NCI-H1436 treated with DMSO at 0.1 percent for 48 hours (cell line): ENCODE measurements at places on chromosomes 7 and 10.

- no peak for DNase-seq
Measured at GRCh38 chr7:121273467-121274167, 55.2 kb upstream of the WNT16 start.

DNA sequence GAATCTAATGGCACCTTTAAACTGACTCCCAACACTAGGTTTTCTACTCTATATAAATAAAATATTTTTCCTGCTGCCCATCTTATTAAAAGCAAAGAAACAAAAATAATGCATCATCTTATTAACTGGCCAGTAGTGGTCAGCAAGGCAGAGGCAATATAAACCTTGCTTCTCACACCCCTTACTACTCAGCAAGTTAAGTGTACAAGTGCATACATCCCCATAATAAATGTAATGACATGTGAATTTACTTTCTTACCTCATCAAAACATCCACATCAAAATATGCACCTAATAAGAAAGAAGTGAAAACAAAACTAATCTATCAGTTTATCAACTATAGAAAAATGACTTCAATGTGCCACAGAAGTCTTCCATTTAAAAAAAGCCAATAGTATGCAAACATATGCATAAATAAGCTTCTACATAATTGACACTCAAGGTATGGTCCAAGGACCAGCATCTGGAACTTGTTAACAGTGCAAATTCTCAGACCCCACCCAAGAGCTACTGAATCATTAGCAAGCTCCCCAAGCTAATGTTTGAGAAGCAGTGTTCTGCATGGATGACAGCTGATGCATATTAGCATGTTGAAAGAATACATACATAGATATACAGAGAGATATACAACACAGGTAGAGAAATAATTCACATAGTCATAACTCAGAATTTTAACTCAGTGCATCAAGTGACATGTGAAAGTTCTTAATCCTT lies 182.7 kb downstream of the C7orf25 start:
- DNase-seq, result no peak

- DNase-seq, result no peak
Measured at GRCh38 chr10:89540420-89540949, 5.1 kb upstream of the SLC16A12 start.

DNA sequence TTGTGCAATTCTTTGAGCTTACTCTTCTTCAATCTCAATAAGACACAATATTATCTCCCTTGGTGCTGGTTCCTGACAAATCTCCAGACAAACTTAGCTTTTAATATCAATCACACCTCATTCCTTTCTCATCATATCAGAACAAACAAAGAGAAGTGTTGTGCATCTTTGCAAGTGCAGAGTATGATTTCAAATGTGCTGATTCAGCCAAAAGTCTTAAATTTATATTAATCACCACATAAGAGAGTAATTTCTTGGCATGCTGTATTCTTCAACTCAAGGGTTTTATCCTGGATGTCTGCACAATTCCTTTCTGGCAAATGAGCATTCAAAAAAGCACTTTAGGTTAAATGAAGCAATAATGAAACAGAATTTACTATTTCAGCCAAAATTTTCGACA lies 877.8 kb downstream of the ANKRD7 start:
- no peak for DNase-seq

GRCh38 chr10:43230909-43231522 lies 35.8 kb downstream of the RASGEF1A start:
- DNase-seq, result no peak

DNA sequence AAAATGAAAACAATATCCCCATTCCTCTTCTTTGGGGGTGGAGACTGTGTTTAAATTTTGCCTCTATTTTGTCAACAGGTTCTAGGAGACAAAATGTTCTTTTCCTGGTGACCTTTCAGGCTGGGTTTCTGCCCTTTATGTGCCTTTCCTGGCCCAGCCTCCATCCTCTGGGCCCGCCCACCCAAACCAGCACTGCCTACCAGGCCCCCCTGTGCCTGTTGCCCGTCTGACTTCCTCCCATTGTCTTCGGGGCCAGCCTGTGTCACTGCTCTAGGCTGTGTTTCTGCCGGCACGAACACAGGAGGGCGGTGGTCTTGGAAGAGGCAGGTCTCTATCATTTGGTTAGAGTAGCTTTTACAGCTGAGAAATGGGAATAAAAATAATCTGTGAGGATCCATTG lies 13.9 kb downstream of the TSPAN14 start:
- DNase-seq, result no peak

DNA sequence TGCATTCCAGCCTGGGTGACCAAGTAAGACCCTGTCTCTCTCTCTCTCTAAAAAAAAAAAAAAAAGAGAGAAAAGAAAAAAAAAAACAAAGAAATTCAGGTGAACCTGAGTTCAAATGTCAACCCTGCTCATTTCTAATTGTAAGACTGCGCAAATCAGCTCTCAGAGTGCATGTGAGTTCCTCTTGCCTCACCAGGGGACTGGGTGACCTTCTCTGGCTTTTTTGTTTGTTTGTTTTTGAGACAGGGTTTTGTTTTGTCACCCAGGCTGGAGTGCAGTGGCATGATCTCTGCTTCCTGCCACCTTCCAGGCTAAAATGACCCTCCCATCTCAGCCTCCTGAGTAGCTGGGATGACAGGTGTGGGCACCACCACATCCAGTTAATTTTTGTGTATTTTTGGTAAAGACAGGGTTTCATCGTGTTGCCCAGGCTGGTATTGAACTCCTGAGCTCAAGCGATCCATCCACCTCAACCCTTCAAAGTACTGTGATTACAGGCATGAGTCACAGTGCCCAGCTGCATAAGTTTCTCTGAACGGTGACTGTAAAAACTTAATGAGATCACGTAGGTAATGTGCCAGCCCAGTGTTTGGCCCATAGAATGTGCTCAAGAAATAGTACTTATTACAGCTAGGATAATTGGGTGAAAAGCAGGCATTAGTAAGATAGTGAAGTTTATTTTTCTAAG lies 45.3 kb upstream of the BAMBI start:
- no peak for DNase-seq

DNA sequence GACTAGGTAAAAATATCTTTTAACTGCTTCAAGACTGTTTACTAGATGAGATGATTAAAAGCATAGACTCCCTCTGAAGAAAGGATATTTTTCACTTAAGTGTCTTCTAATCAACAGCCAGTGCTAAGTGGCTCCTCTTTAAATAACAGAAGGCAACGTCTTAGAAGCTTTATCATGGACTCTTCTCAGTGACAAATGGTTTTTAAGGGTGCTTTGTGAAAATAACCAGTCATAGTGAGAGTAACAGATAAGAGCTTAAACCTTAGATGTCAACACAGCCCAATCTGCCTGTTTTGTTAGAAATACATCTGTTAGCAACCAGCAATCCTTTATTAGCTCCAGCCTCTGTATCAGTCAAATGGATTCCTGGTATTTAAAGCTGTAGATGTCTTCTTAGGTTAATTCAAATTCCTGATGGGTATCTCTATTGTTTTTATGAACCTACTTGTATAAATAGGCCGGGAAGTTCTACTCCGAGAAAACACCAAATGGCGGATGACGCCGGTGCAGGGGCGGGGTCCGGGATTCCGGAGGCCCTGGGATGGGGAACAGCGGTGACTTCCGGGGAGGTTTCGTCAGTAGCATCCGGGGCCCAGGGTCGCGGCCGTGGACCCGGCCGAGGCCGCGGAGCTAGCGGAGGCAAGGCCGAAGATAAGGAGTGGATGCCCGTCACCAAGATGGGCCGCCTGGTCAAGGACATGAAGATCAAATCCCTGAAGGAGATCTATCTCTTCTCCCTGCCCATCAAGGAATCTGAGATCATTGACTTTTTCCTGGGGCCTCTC lies 285.4 kb downstream of the GPR37 start:
- DNase-seq, result no peak

GRCh38 chr10:19944911-19945663 lies 128.9 kb downstream of the PLXDC2 start:
- DNase-seq, result no peak
